Neural progenitor cell (in vitro differentiated cells): ENCODE measurements at places on chromosomes 7 and 10. TPM values are rescaled to one million over a fixed set of nuclear protein-coding genes. Genes with fewer than 3 reads are reported as not detected.

The RGS10 gene
- 8.4 and 12.0 TPM in 2 replicates for total RNA-seq

The ITIH2 gene
- total RNA-seq = not detected in 2 replicates

The MAGI2 gene
- 4.2 and 5.8 TPM in 2 replicates for total RNA-seq

The NRG3 gene
- 1.9 and 3.8 TPM in 2 replicates for total RNA-seq

The GIGYF1 gene
- total RNA-seq = 24.2 and 64.5 TPM in 2 replicates

The CALHM3 gene
- not detected in 2 replicates for total RNA-seq
